ENCODE measurements at places on chromosomes 3 and 15. TPM values are rescaled to one million over a fixed set of nuclear protein-coding genes. Genes with fewer than 3 reads are reported as not detected.

PRRT3 gene
- total RNA-seq: 1.1 TPM

LYZL4 gene
- total RNA-seq: not detected

OTOL1 gene
- total RNA-seq: not detected

GJD2 gene
- total RNA-seq: not detected

LMAN1L gene
- total RNA-seq: not detected

TMEM39A gene
- 47.8 TPM for total RNA-seq

CSPG5 gene
- total RNA-seq: 3.2 TPM

MEIS2 gene
- 9.3 TPM for total RNA-seq

ANP32A gene
- 226 TPM for total RNA-seq

PLA2G4D gene
- total RNA-seq: not detected

SH2D7 gene
- total RNA-seq: not detected

CADM2 gene
- 0.64 TPM for total RNA-seq

HRH1 gene
- total RNA-seq: 4.6 TPM

GOLGA8T gene
- not detected for total RNA-seq

PLA2G4E gene
- not detected for total RNA-seq
